ENCODE measurements at places on chromosomes 2 and 18.

DNA sequence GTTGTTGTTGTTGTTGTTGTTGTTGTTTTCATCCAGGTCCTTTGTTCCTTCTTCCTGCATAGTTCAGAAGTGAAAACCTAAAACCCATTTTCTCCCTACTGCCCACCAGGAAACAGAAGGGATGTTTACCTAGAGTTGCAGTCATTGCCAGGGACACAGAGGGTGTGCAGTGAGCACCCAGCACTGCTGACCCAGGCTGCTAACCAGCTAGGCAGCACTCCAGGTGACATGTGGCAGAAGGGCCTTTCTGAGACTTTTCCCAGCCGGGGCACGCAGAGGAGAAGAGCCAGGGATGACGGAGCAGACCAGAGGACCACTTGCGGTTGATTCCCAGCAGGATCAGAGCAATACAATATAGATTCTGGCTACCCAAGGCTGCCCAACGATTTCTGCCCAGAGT, 286.3 kb downstream of the BCL11A start:
- no peak for DNase-seq

- DNase-seq, result no peak
Observed at GRCh38 chr2:105868060-105868459, 123.3 kb downstream of the NCK2 start.

- no peak for DNase-seq
Observed at GRCh38 chr2:220961143-220961860, 610.8 kb downstream of the EPHA4 start.

GRCh38 chr2:238061315-238062202, 758 bp downstream of the SCLY start:
- DNase-seq, result no peak

DNA sequence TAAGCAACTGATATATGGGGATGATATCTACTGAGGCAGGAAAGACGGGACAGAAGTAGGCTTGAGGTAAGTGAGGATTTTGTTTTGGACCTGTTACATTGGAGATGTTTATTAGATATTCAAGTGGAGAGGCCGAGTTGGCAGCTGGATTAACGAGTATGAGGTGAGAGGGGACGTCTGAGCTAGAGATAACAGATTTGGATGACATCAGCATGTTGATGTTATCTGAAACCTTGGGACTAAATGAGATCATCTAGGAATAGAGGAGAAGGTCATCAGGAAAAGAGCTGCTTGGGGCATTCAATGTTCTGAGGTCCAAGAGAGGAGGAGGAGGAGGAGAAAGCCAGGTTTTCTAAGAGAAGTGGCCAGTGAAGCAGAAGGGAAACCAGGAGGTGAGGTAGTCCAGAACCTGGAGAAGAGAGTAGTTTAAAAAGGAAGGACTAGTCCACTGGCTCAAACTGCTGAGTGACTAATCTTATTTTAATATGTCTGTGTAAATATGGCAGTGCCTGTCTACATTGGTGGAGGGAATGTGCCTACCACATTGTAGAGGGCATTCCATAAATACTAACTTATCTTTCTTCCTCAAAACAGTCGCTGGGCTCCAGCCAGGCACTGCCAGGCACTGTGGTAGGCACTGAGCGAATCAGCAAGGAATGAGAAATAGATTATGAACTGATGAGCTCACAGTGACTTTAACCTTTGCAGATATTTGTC, 488.3 kb downstream of the DLGAP1 start:
- no peak for DNase-seq
